ENCODE measurements at places on chromosomes 4 and X.

GRCh38 chrX:41695426-41695825 lies 6.7 kb downstream of the GPR34 start:
- DNase-seq, result no peak

GRCh38 chr4:80407246-80407645 lies 71.7 kb downstream of the CFAP299 start:
- no peak for DNase-seq

DNA sequence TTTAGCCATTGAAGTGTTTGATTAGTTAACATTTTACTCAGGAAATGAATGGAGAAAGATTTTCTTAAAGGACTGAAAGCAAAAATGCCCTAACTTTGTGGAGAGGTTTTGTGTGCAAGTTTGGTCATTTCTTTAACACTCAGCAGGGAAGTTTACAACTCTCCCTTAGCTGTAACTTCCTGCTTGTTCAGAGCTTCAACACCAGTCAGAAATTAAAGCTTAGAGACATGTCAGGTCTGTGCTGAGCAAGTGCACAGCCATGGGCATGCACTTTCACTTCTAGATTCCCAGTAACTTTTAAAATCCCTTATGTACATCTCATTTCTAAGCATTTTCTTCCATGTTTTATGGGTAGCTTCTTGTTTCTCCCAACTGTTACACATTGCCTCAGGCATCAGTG lies 326.0 kb downstream of the ACTRT1 start:
- no peak for DNase-seq

- no peak for DNase-seq
These were observed 99.3 kb upstream of the TLR3 start for GRCh38 chr4:185969657-185970056.

- DNase-seq, result no peak
These were observed 59.5 kb downstream of the CLDN22 start for GRCh38 chr4:183260491-183261151.

GRCh38 chr4:113276464-113277170 lies 227.2 kb downstream of the ANK2 start:
- DNase-seq, result no peak

DNA sequence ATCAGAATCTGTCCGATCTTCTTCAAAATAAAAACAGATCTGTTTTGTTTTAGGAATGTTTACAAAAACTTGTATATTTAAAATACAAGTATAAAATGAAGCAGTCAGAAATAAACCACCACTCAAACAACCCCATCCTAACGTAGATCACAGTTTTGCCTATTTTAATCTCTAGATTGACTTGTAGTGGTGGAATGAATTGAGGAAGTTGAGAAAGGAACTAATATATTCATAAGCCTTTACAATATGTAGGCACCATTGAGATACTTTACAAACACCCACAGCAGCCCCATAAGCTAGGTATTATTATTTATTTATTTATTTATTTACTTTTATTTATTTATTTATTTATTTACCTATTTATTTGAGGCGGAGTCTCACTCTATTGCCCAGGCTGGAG lies 52.3 kb upstream of the KLF3 start:
- DNase-seq, result no peak

GRCh38 chrX:131830400-131831184 lies 192.5 kb upstream of the STK26 start:
- DNase-seq, result peak; percentile 58

GRCh38 chr4:110900213-110900769 lies 277.4 kb upstream of the PITX2 start:
- DNase-seq, result no peak

DNA sequence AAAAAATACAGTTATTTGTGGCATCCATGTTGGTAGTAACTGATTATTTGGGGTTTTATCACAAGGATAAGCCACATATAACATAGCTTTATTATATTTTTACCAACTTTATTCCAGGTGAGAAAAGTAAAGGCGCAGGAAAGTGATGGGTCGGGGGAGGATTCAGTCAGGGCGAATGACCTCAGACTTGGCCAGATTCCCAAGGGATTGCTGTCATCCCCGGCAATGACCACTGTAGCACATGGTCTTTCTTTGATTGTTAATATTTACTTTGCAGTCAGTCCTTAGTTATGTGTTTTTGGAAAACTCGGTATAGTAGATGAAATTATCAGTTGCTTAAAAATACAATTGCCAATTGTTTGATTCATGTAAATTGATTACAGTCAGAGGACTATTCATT lies 17.6 kb downstream of the GRIA3 start:
- DNase-seq, result no peak

- no peak for DNase-seq
These were observed 47.9 kb downstream of the NDST3 start for GRCh38 chr4:118082182-118082581.

GRCh38 chr4:110527156-110527555 lies 51.2 kb downstream of the ENPEP start:
- peak; percentile 5 for DNase-seq

- DNase-seq, result no peak
These were observed 722.1 kb downstream of the PCDH7 start for GRCh38 chr4:31442236-31442635.

DNA sequence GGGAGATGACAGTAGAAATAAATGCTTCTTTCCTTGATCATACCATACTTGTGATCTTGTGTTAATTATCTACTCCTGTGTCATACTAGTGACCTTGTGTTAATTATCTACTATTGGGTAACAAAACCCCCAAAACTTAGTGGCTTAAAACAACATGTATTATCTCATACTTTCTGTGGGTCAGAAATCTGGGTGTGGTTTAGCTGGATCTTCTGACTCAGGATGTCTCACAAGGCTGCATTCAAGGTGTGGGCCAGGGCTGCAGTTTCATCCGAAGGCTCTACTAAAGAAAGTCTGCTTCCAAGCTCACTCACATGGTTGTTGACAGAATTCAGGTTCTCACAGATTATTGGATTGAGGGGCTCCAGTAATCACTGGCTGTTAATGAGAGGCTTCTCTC lies 70.3 kb upstream of the NDP start:
- DNase-seq, result no peak

GRCh38 chrX:71103110-71103983 lies 3.2 kb downstream of the CXorf65 start:
- DNase-seq, result no peak

DNA sequence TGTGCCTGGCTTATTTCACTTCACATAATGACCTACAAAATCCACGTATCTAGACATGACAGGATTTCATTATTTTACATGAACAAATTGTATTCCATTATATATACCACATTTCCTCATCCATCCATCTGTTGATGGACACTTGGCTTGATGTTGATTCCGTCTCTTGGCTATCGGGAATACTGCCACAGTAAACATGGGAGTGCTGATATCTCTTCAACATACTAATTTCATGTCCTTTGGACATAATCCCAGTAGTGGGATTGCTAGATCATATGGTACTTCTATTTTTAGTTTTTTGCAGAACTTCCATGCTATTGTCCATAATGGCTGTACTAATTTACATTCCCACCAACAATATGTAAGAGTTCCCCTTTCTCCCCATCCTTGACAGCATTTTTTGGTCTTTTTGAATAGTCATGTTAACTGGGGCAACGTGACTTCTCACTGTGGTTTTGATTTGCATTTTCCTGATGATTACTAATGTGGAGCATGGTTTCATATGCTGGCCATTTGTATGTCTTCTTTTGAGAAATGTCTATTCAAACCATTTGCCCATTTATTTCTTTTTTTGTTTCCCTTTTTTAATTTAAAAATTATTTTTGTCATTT lies 68.9 kb downstream of the HTRA3 start:
- DNase-seq, result no peak

GRCh38 chr4:61431131-61431530 lies 231.0 kb downstream of the ADGRL3 start:
- DNase-seq, result no peak

DNA sequence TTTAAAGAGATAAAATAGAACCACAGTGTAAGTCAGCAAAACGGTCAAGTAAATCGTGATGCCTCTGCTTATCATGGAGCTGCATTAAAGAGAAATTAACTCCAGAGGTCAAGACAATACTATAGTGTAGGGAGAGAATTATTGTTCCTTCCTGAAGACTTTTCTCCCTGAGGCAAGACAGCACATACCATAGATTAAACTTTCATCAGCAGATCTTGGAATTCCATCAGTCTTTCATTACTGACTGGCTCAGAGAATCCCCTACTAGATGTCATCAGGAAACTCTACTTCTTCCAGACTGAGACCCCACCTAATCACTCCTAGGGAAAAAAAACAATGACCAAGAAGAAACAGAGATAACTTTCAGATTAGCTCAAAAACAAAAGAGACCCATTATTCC lies 131.3 kb downstream of the NSUN7 start:
- no peak for DNase-seq

DNA sequence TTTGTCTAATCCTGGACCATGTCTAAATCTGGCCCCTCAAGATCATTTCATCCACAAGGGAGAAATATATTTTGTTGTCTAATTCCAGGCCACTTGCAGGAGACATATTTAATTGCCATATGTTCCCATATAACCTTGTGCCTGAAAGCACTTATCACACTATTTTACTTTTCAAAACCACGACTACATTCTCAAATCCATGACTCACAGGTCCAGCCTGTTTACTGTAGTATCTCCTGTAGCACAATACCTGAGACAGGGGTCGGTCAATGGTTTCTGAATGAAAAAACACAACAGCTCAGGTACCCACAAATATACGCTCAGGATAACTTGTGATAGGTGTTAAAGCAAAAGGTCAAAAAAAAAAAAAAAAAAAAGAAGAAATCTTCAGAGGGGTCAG lies 60.9 kb downstream of the SEC24D start:
- DNase-seq, result no peak

GRCh38 chr4:7938609-7939376 lies 868 bp downstream of the AFAP1 start:
- no peak for DNase-seq

GRCh38 chr4:104722467-104722866 lies 227.8 kb upstream of the CXXC4 start:
- DNase-seq, result no peak

DNA sequence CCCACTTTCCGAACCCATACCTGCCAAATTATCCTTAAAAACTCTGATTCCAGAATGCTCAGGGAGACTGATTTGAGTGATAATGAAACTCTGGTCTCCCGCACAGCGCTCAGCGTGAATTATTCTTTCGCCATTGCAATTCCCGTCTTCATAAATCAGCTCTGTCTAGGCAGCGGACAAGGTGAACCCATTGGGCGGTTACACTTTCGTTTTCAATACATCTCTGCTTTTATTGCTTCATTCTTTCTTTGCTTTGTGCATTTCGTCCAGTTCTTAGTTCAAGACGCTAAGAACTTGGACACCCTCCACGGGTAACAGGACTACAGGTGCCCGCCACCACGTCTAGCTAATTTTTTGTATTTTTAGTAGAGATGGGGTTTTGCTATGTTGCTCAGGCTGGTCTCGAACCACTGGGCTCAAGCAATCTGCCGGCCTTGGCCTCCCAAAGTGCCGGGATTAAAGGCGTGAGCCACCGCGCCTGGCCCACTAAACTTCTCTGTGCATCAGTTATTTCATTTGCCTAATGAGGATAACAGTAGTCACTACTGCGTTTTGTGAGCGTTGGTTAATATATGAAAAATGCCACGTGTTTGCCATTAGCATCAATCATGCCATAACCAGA lies 936 bp upstream of the PGK1 start:
- no peak for DNase-seq

DNA sequence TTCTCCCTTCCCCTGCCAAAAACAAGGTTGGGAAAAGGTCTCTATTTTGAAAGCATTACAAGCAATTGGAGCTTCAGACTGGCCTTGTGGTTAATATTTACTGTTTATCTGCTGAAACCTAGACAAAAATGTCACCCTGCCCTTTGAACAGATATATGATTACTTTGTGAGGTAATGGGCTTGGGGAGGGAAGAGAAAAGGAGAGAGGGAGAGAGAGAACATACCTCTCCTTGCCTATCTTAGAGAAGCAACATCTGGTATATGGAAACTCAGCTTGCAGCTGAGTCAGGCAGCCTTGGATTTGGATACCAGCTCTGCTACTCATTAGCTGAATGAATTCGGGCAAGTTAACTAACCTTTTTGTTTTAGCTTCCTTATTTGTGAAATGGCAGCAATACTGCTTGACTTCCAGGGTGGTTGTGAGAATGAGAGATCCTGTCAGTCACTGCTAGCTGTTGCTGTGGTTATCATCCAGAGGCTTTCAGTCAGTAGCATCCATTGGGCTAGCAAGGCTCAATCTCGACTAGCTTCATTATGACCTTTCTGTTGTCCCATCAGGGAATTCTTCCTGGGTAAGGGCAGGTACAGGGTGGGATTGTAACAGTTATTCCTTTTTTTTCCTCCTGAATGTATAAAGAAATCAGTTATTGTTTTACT lies 41.1 kb downstream of the ZFX start:
- DNase-seq, result no peak

- no peak for DNase-seq
These were observed 44.2 kb downstream of the CLDN34 start for GRCh38 chrX:10011261-10011931.

DNA sequence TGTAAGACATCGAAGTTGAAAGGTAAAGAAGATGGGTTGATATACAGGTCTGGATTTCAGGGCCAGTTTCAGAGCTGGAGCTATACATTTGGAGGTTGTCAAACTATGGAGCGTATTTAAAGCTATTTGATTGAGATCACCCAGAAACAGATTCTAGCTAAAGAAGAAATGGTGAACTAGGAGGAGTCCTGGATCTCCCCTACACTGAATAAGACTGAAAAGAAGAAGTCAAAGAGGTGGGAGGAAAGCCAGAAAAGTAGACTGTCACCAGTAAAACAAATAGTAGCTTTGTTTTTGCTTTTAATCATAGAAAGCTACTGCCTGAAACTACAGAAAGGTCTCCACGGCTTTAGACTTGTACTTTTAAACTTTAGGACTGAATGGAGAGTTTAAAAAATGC lies 5.0 kb upstream of the NDP start:
- no peak for DNase-seq

DNA sequence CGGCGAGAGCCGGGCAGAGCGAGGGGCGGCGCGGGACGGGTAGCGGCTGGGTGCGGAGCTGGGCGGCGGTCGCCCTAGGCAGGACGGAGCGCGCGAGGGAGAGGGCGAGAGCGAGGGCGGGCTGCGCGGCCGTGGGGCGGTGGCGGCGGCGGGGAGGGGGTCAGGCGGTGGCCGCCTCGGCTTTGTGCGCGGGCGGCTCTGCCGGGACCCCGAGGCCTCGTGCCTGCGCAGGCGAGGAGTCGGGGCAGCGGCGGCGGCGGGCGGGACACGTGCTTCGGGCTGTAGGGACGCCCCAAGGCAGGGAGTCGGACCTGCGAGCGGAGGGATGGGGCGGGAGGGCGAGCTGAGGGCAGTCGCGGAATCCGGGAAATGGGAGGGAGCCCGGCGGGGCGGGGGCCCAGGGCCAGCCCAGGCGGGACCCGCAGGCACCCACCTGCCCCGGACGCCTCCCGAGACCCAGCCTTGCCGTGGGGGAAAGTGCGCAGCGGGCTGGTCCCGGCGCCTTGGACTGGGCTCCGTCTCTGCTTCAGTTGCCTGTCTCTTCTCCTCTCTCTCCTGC lies 465 bp downstream of the BMPR1B start:
- no peak for DNase-seq

GRCh38 chr4:14615671-14616070 lies 386.6 kb upstream of the CPEB2 start:
- DNase-seq, result no peak
